ENCODE measurements at places on chromosomes 6 and 20.
A peak's percentile ranks its signal among the peaks of the same experiment; 100 is the strongest.

DNA sequence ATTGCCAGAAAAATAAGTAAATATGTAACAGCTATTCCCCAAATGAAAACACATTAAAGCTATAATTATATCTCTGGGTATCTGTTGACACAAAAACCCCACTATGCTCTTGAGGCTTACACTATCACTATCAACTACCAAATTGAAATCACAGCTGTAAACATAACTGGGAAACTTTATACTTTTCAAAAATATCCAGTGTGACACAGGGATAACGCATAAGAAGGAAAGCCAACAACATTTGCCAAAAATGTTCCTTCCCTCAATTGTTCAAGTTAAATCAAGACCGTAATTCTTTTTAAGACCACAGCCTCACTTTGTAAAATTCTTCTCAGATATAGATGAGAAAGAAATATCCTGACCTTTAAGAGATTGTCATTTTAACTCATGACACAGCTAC lies 3.1 kb downstream of the ZHX3 start:
- no peak for DNase-seq

DNA sequence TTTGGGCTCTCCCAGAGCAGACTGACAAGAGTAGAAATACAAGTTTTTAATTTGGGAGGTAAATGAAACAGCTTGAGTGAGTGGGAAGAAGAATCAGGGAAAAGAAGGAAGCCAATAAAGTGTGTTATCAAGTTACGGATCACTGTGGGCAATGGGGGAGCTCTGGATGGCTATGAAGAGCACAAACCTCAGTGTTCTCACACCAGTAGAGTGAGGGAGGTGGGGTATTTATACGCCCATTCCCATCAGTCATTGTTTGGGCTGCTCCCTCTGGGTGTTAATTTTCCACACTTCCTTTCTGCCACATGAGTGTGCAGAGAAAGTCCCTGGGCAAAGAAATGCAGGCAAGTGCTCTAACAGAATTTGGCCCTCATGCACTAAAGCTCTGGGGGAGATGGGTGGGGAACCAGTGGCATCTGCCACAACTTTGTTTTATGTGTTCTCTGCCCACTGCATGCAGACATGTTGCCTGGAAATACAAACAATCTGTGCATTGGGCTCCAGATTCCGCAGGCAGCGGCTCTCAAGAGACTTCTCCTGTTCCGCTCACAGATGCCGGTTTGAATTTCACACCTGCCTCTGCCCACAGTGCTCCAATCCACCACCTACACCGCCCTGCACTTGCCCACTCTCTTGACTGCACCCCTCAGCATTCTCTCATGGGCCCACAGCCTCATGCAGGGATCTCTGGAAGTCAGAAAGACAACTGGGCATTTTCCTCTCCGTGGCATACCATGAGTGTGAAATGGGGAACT lies 211.1 kb upstream of the RNF24 start:
- no peak for DNase-seq

- DNase-seq: no peak
Observed at GRCh38 chr6:157732416-157733161, 90.5 kb upstream of the SNX9 start.

DNA sequence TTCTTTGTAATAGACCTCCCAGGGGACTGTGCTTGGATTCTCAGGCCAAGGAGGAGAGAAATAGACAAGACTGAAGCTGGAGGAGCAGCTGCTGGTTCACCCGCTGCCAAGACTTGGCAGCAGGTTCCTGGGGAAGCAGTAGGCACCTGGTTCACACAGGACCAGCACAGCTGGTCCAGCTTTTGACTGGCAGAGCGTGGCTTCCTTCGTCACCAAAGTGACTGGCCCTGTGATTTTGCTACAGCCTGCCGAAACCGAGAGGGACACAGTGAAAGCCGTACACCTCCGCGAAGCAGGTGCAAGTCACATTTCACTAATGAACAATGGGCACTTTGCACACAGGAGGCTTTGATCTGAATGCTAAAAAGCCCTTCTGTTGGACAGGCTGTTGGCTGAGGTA lies 199.0 kb downstream of the RNF144B start:
- no peak for DNase-seq

GRCh38 chr20:59818911-59819310 lies 114.5 kb downstream of the SYCP2 start:
- no peak for DNase-seq

DNA sequence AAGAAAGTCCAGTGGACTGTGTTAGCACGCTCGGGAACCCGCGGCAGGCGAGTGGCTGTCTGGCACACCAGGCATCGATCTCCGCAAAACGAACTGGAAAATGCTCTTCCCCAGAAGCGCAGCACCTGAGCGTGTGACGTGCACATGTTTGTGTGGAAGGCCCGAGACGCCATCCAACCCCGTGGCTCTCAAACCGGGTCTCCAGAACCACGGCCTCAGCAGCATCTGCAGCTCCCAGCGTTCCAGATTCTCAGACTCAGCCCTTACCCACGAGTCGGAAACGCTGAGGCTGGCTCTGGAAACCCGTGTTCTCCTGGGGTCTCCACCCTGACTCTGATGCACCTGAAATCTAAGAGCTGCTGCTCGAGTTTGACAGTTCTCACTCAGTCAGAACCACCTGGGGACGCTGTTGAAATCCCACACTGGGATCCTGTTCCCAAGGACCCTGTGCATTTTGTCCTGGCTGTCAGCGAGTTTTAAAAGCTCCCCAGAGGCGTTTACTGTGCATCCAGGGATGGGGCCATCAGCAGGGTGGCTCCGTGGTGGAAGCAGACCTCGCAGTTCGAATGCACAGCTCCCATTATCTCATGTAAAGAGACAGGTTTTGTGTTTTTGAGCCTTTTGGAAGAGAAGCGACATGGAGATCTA lies 69.0 kb downstream of the DLL1 start:
- DNase-seq: no peak

GRCh38 chr20:51495921-51496545 lies 46.5 kb downstream of the NFATC2 start:
- no peak for DNase-seq

DNA sequence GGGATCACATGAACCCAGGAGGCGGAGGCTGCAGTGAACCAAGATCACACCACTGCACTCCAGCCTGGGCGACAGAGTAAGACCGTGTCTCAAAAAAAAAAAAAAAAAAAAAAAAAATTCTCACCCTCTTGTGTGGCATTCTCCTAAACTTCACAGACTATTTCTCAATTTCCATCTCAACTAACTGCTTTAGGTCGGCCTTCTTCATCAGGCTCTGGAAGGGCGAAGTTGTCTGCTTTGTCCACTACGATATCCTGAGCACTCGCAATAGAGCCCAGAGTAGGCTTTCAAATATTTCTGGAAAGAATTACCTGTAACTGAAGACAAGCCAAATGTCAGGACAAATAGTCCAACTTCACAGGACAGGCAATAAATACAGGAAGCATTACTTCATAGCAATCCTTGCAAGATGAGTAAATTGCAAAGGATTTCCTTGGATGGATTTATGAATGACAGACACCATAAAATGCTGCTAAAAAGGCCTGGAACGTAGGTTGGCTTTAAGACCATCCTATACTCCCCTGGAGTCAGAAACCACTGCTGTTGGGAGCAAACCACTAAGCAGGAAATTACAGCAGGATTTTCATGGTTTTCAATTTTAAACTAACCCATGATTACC lies 116.3 kb upstream of the SLC2A12 start:
- no peak for DNase-seq

DNA sequence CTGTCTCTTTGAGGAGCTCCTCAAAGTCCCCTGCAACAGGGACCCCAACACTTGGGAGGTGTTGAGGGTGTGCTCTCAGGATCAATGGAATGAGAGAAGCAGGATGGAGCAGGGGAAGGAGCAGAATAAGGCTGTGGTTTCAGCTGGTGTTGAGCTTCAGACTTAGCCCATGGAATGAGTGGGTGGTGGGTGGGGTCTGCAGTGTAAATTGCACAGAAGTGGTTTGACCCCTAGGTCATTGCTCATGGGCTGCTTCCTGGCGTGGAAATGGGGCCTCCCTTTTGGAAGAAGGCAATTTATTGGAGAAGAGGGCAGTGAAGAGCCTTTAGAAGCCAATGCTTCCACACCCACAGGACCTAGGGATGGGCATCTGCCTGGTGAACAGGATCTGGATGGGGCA lies 37.0 kb upstream of the KCNG1 start:
- no peak for DNase-seq

- peak; percentile 55 for DNase-seq
Observed at GRCh38 chr20:35994994-35995453, 26.6 kb downstream of the CNBD2 start.

DNA sequence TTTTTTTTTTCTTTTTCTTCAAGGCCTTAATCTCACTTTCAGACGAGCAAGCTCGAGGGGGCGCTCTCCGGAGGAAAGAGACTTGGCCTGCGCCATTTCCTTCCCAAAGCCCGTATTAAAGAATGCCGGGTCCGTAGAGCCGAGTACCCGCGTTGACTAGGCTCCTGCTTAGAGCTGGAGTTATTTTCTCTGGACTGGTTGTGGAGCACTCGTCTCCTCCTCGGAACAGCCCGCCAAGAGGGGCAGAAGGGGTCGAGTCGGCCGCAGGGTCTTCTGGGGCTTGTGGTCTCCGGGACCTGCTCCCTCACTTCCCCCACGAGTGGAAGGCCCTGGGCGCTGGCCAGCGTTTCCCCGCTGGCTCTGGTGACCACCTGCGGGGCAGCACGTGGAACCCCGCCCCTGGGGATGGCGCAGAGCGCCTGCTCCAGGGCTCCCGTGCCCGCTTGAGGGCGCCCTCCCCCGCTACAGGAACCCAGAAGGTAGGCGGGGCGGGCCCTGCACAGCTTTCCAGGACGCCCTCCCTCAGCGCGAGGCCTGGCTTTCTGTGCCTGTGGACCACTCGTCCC lies 2.7 kb upstream of the MEI4 start:
- DNase-seq: no peak

DNA sequence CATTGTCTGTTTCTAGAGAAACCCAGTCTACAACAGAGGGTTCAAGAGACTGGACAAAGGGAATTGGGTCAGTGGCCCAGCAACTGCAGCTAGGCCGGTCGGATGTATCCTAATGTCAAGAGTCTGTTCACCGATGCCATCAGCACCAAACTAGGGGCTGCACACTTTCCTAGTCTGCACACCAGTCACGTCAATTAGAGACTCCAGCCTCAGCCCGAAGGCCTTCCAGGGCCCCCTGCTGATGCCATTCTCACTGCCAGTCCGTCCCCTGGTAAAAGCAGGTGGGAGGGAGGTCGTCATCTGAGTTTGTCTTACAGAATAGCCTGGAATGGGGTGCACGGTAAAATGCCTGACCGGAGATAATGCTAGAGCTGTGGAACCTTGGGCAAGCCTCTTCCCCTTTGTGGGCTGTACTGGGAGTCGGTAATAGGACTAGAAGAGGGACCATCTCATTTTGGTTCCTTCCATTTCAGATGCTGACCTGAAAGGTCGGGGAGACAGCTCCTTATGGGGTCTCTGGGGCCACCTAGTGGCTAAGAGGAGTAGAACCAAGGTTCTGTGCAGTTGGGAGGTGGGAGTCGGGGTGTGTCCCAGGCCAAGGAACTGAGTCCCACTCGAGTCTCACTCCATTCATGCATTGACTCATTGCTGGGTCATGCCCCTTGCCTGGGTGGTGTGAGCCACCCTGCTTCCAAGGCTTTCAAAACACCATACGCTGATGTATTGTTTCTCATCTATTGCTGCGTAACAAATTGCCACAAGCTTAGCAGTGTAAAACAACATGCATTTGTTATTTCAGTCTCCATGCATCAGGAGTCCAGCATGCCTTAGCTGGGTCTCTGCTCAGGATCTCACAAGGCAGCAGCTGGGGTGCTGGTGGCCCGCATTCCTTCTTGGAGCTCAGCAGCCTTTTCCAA lies 5.1 kb downstream of the SOX12 start:
- peak; percentile 61 for DNase-seq

GRCh38 chr6:167111597-167111996 lies 11.3 kb upstream of the CCR6 start:
- no peak for DNase-seq

GRCh38 chr20:51221791-51222408 lies 199.0 kb upstream of the KCNG1 start:
- DNase-seq: no peak

- no peak for DNase-seq
Observed at GRCh38 chr6:163971841-163972838, 557.6 kb downstream of the QKI start.

All from HFFc6 (cell line).